T-helper 1 cell (primary cell): ENCODE measurements at places on chromosomes 7 and 10.

GRCh38 chr10:95798096-95798855 is 42.3 kb downstream of the ENTPD1 start:
- DNase-seq, result no peak

GRCh38 chr10:12077580-12078180 is 8.9 kb downstream of the DHTKD1 start:
- DNase-seq, result no peak

DNA sequence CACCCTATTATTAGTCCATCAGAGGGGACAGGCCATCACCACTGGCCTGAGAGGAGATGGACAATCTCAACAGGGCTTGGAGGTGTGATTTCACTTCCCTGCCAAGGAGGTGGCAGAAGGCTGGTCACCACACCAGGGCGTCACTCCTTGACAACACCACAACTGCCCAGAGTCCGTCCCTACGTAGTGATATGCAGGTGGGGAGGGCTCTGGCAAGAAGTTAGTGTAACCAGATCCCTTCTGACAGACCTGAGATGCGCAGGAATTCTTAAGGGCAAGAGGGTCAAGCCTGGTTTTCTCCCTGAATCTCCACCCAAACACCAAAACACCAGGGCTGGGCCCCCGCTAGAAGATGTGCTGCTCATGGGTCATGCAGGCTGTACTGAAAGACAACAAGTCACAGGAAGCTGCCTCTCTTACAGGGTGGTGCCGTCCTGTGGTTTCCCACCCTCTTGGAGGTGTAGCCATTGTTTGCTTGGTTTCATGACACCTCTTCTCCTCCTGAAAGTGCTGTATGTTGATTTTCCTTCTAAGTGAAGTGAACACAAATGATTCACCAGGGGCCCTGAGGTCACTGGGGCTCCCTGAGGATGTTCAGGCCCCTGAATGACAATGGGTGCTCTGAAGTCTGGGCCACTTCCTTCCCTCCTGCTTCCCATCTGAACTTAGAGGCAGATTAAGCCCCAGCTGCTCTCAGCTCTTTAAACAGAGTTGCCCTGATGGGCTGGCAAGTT is 27.1 kb downstream of the ATXN7L1 start:
- DNase-seq, result peak; percentile 90

DNA sequence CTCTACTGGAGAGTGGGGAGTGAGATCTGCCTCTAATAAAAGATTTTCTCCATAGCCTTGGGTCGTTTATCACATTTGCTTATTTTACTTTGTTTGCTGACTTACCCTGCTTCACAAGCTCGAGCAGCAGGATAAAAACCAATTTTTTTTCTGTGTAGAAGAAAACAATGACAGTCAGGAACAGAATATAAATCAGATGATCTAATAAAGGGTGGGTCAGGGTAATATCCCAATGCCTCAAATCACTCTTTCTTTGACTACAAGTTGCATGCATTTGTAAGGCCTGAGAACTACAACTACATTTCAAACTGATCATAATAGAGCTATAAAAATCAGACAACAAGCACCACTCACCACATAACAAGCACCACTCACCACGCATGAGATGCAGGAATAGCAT is 174.4 kb upstream of the ADARB2 start:
- no peak for DNase-seq

- no peak for DNase-seq
Observed at GRCh38 chr10:110241841-110242240, 34.4 kb downstream of the MXI1 start.

GRCh38 chr7:105016068-105016708 is 2.2 kb downstream of the KMT2E start:
- DNase-seq, result no peak

DNA sequence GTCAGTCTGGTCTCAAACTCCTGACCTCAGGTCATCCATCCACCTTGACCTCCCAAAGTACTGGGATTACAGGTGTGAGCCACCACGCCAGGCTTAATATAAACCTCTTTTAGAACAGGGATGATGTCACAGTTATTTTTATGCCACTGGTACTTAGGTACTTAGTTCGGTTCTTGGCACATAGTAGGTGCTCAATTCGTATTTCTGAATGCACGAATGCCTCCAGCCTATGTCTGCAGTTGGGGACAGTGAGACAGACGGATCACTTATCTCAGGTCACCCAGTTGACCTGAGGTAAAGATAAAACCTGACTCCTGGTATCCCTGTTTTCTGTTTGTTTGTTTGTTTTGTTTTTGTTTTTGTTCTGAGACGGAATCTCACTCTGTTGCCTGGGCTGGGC is 6.1 kb upstream of the NAT16 start:
- no peak for DNase-seq

DNA sequence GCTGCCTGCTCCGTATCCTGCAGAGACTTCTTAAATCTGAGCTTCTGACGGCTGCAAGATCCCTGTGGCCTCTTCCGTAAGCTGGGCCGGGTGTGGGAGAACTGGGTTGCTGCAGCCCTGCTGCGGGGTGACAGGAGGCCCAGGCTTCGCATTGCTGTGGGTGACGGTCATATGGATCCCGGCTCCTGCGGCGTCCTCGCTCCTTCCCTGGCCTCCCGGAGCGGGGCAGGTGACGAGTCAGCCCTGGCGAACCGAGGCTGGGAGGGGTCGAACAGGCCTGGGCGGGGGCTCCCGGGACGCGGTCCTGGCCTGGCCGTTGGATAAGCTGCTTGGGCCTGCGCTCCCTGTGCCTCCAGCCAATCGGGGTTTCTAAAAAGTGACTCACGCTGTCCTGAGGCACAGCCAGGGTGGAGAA is 7.8 kb upstream of the UBE2D1 start:
- no peak for DNase-seq

GRCh38 chr7:74275401-74275881 is 13.8 kb upstream of the CLIP2 start:
- DNase-seq, result no peak

- no peak for DNase-seq
Observed at GRCh38 chr7:55172161-55172560, 153.3 kb downstream of the EGFR start.

GRCh38 chr7:143280566-143280965 is 4.2 kb upstream of the TMEM139 start:
- DNase-seq, result no peak
